ENCODE measurements at places on chromosomes 13 and 19. TPM values are rescaled to one million over a fixed set of nuclear protein-coding genes. Genes with fewer than 3 reads are reported as not detected.

- H3K4me1 ChIP-seq: no peaks in the 10 kb centered on the region
- H3K4me3 ChIP-seq: no peak overlapping the region
- DNase-seq: no peak
- H3K36me3 ChIP-seq: no peaks in the 10 kb centered on the region
- no peaks in the 10 kb centered on the region for H3K27me3 ChIP-seq
- no peak overlapping the region for H3K27ac ChIP-seq
Measured at GRCh38 chr19:55014714-55015113, 23.4 kb downstream of the GP6 start.

GRCh38 chr13:112722433-112723263 is 32.8 kb downstream of the ATP11A start:
- no peaks in the 10 kb centered on the region for H3K4me1 ChIP-seq
- no peak overlapping the region for H3K4me3 ChIP-seq
- DNase-seq: no peak
- no peaks in the 10 kb centered on the region for H3K27me3 ChIP-seq
- H3K36me3 ChIP-seq: no peaks in the 10 kb centered on the region
- H3K27ac ChIP-seq: peak overlapping the region; percentile 64

The ZNF85 gene
- 4.6 TPM for total RNA-seq

The ZNF560 gene
- not detected for total RNA-seq

The C1QTNF9 gene
- 0.42 TPM for total RNA-seq

The MBD3L2 gene
- total RNA-seq: not detected

DNA sequence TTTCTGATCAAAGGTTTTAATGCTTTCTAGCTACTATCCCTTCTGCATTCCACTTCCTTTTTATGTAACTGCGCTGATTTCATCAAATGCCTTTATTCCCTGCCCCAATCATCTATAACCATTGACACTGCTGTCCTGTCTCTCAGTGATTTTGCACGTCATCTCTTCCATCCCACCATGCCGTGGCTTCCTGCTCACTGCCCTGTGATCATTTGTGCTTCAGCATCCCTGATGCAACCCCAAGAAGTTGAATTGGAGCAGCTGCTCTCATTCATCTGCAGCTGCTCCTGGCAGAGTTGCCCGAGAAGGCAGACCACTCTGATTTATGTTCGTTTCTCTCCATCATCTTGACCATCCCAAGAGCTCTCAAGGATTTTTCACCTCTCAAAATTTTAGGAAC is 112.4 kb downstream of the HS6ST3 start:
- H3K4me1 ChIP-seq: no peaks in the 10 kb centered on the region
- H3K27ac ChIP-seq: no peak overlapping the region
- H3K4me3 ChIP-seq: no peak overlapping the region
- no peaks in the 10 kb centered on the region for H3K27me3 ChIP-seq
- DNase-seq: no peak

The SOHLH2 gene
- not detected for total RNA-seq

- H3K27ac ChIP-seq: no peak overlapping the region
- H3K4me3 ChIP-seq: no peak overlapping the region
- H3K4me1 ChIP-seq: no peaks in the 10 kb centered on the region
- H3K36me3 ChIP-seq: no peaks in the 10 kb centered on the region
Measured at GRCh38 chr13:72643311-72643989, 84.0 kb downstream of the MZT1 start.

The PSPN gene
- 1.0 TPM for total RNA-seq

GRCh38 chr13:93740334-93740733 is 513.7 kb downstream of the GPC6 start:
- no peak overlapping the region for H3K4me3 ChIP-seq
- no peak overlapping the region for H3K27ac ChIP-seq
- no peak for DNase-seq
- H3K27me3 ChIP-seq: no peaks in the 10 kb centered on the region
- H3K36me3 ChIP-seq: no peaks in the 10 kb centered on the region
- no peaks in the 10 kb centered on the region for H3K4me1 ChIP-seq

GRCh38 chr13:44718467-44718866 is 142.3 kb upstream of the TSC22D1 start:
- no peak overlapping the region for H3K4me3 ChIP-seq
- H3K27me3 ChIP-seq: no peaks in the 10 kb centered on the region
- DNase-seq: no peak
- H3K27ac ChIP-seq: peak overlapping the region; percentile 44

The ZNF497 gene
- total RNA-seq: 0.32 TPM

The MRI1 gene
- total RNA-seq: 44.6 TPM

GRCh38 chr13:39455521-39456175 is 147.3 kb downstream of the LHFPL6 start:
- DNase-seq: no peak
- peaks cover 14% of the 10 kb centered on the region for H3K4me1 ChIP-seq
- no peak overlapping the region for H3K4me3 ChIP-seq
- no peaks in the 10 kb centered on the region for H3K36me3 ChIP-seq

GRCh38 chr13:76459863-76460262 is 426.3 kb downstream of the KCTD12 start:
- H3K36me3 ChIP-seq: no peaks in the 10 kb centered on the region
- no peak for DNase-seq
- no peak overlapping the region for H3K4me3 ChIP-seq
- H3K4me1 ChIP-seq: no peaks in the 10 kb centered on the region

- DNase-seq: no peak
- H3K36me3 ChIP-seq: no peaks in the 10 kb centered on the region
- H3K4me3 ChIP-seq: no peak overlapping the region
- H3K27me3 ChIP-seq: no peaks in the 10 kb centered on the region
- H3K4me1 ChIP-seq: peaks cover 3% of the 10 kb centered on the region
Measured at GRCh38 chr19:48646722-48647216, 782 bp upstream of the CA11 start.

- H3K4me3 ChIP-seq: no peak overlapping the region
- DNase-seq: no peak
- no peak overlapping the region for H3K27ac ChIP-seq
- no peaks in the 10 kb centered on the region for H3K36me3 ChIP-seq
- no peaks in the 10 kb centered on the region for H3K4me1 ChIP-seq
Measured at GRCh38 chr13:47120282-47120681, 223.4 kb upstream of the HTR2A start.

The DNAJC15 gene
- total RNA-seq: 7.4 TPM

The RASAL3 gene
- 6.3 TPM for total RNA-seq

The PRSS57 gene
- total RNA-seq: not detected

GRCh38 chr13:59384154-59384553 is 779.6 kb downstream of the DIAPH3 start:
- no peaks in the 10 kb centered on the region for H3K27me3 ChIP-seq
- H3K4me1 ChIP-seq: no peaks in the 10 kb centered on the region
- H3K36me3 ChIP-seq: no peaks in the 10 kb centered on the region
- no peak for DNase-seq
- H3K4me3 ChIP-seq: no peak overlapping the region

GRCh38 chr13:76790526-76790925 is 95.7 kb downstream of the KCTD12 start:
- no peaks in the 10 kb centered on the region for H3K36me3 ChIP-seq
- no peaks in the 10 kb centered on the region for H3K27me3 ChIP-seq
- DNase-seq: no peak
- no peaks in the 10 kb centered on the region for H3K4me1 ChIP-seq
- H3K27ac ChIP-seq: no peak overlapping the region

DNA sequence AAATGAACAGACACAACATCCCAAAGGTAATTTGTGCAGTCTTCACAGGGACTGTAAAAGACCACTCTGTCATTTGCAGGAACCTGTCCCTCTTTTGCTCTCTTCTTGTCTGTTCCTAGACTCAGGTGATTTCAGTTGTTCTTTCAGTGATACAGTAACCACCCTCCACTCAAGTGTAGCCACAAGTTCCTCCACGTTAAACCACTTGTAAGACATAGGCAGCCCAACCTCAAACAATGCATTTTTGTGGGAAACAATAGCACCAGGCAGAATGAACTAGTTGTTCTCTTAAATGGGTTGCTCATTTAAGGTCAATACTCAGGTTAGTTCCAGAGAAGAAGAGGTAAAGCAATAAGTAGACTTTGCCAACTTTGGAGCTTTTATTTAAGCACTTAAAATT is 359.4 kb downstream of the MZT1 start:
- no peak for DNase-seq
- no peak overlapping the region for H3K27ac ChIP-seq
- H3K36me3 ChIP-seq: no peaks in the 10 kb centered on the region
- H3K27me3 ChIP-seq: no peaks in the 10 kb centered on the region

DNA sequence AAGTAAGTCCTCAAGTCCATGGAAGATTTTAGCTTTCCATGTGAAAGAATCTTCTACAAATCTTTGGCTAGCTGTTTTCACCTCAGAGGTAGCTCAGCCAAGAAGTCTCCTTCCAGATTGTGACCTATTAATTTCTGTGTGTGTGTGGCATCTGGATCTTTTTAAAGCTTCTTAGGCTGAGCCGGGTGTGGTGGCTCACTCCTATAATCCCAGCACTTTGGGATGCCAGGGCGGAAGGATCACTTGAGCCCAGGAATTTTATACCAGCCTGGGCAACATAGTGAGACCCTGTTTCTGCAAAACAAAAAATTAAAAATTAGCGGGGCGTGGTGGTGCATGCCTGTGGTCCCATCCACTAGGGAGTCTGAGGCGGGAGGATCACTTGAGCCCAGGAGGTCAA is 13.4 kb upstream of the SLC44A2 start:
- H3K27me3 ChIP-seq: no peaks in the 10 kb centered on the region
- no peak for DNase-seq
- H3K4me3 ChIP-seq: no peak overlapping the region
- peak overlapping the region; percentile 67 for H3K27ac ChIP-seq

DNA sequence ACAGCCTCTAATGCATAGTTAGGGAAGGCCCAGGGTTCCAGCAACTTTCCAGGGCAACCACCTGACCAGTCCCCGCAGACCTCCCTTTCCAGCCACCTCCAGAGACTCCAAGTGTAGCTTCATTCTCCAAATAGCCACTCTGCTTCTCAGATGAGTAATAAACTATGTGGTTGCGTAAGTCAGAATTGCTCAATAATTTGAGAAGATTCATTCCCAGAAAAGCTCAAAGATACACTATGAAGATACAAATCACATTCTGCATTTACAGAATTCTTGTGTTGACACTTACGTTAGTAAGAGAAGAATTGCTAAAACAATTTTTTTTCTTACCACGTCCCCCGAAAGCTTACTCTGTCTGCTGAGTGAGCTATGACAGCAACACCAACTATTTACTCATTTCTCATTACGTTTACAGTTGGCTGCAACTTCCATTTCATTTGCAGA is 8.2 kb upstream of the LATS2 start:
- no peak overlapping the region for H3K4me3 ChIP-seq
- H3K36me3 ChIP-seq: no peaks in the 10 kb centered on the region
- H3K4me1 ChIP-seq: no peaks in the 10 kb centered on the region
- no peak overlapping the region for H3K27ac ChIP-seq
- H3K27me3 ChIP-seq: no peaks in the 10 kb centered on the region
- no peak for DNase-seq

- H3K27ac ChIP-seq: no peak overlapping the region
- no peaks in the 10 kb centered on the region for H3K27me3 ChIP-seq
- peak; percentile 93 for DNase-seq
- no peak overlapping the region for H3K4me3 ChIP-seq
Measured at GRCh38 chr19:4851551-4852290, 15.7 kb downstream of the PLIN3 start.

DNA sequence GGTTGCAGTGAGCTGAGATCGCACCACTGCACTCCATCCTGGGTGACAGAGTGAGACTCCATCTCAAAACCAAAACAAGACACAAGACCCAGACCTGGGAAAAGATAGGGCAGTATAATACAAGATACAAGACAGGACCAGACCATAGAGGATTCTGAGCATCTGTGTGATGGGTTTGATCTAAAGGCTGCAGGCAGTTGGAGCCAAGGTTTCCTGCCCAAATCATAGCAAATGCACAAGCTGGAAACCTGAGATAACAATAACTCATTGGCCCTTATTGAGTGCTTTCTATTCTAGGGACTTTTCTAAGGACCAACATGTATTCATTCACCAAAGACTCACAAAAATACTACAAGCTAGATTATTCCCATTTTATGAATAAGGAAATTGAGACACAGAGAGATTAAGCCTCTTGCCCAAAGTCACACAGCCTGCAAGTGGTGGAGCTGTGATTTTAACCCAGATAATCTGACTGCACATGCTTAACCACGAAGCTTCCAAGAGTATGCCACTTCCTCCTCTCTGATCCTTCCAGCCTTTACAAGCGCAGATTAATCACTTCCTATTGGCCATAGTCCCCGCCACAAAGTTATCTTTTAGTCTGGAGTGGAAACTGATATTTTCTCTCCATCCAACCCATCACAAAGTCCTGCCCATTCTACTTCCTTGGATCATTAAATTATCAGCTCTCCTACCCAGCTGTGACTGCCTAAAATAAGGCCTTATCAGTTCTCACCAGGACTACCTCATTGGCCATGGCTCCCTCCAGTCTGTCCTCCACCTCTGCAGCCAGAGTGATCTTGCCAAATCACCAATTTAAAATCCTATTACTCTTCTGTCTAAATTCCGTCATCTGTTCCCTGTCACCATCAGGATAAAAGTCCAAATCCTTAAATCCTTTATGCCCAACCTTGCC is 147.2 kb downstream of the FLT1 start:
- no peaks in the 10 kb centered on the region for H3K36me3 ChIP-seq
- no peaks in the 10 kb centered on the region for H3K27me3 ChIP-seq
- H3K4me3 ChIP-seq: no peak overlapping the region
- no peak for DNase-seq
- H3K27ac ChIP-seq: no peak overlapping the region
- H3K4me1 ChIP-seq: no peaks in the 10 kb centered on the region

DNA sequence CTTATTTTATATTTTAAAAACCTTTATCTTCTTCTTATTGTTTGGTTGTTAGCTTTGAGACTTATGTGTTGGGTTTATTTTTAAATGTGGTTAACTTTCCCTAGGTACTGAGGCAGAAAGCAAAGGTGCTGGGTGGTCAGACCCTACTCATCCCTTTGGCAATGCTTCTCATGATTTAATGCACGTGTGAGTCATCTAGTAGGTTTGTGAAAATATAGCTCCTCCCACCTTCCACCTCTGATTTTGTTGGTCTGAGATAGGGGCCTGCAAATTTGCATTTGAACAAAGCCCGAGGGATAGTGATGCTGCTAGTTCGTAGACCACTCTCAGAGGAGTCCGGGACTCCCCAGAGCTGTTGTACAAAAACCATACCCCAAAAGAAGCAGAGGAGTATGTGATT is 771.3 kb upstream of the ARGLU1 start:
- H3K27ac ChIP-seq: no peak overlapping the region
- no peak for DNase-seq
- no peak overlapping the region for H3K4me3 ChIP-seq
- H3K36me3 ChIP-seq: no peaks in the 10 kb centered on the region
- no peaks in the 10 kb centered on the region for H3K4me1 ChIP-seq
- H3K27me3 ChIP-seq: no peaks in the 10 kb centered on the region

The AMER2 gene
- total RNA-seq: not detected

DNA sequence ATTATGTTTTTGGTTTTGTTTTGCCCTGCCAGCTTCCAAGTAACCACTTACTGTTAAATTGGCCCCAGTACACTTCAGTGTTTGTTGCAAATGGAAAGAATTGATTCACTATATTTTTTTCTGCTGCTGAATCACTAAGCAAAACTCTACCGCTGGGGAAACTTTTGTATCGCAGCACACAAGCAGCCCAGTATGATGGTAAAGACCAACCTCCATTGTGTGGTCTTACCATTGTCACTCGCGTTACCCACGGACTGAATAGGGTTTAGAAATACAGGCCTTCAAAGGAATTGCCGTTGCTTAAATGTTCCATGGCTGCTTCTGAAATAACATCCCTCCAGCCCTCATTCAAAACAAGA is 7.9 kb downstream of the SPATA13 start:
- H3K36me3 ChIP-seq: no peaks in the 10 kb centered on the region
- no peaks in the 10 kb centered on the region for H3K27me3 ChIP-seq
- no peak for DNase-seq
- H3K4me3 ChIP-seq: no peak overlapping the region
- peak overlapping the region; percentile 20 for H3K27ac ChIP-seq

The ATP8B3 gene
- 4.7 TPM for total RNA-seq
